Activated CD8-positive, alpha-beta T cell treated with anti-CD3 and anti-CD28 coated beads for 36 hours (primary cell): ENCODE measurements at places on chromosomes 6 and 20. TPM values are rescaled to one million over a fixed set of nuclear protein-coding genes. Genes with fewer than 3 reads are reported as not detected.
A peak's percentile ranks its signal among the peaks of the same experiment; 100 is the strongest.

Gene ANGPT4
- not detected for total RNA-seq

Gene OVOL2
- total RNA-seq = not detected

Gene HDAC2
- 91.7 TPM for total RNA-seq

Gene HEY2
- not detected for total RNA-seq

Gene TMEM242
- total RNA-seq = 8.0 TPM

GRCh38 chr6:49499126-49499525 lies 597 bp upstream of the GLYATL3 start:
- H3K36me3 ChIP-seq = no peaks in the 10 kb centered on the region
- no peak for DNase-seq
- H3K4me3 ChIP-seq = no peak overlapping the region
- H3K4me1 ChIP-seq = no peaks in the 10 kb centered on the region
- peaks cover 4% of the 10 kb centered on the region for H3K27me3 ChIP-seq
- no peak overlapping the region for H3K27ac ChIP-seq

- H3K4me3 ChIP-seq = no peak overlapping the region
- H3K36me3 ChIP-seq = peaks cover 3% of the 10 kb centered on the region
- H3K27me3 ChIP-seq = peaks cover 4% of the 10 kb centered on the region
- peaks cover 23% of the 10 kb centered on the region for H3K4me1 ChIP-seq
- DNase-seq = no peak
- no peak overlapping the region for H3K27ac ChIP-seq
Measured at GRCh38 chr6:163408352-163408991, 6.0 kb upstream of the QKI start.

GRCh38 chr20:53598140-53599043 lies 4.8 kb upstream of the ZNF217 start:
- H3K27ac ChIP-seq = peak overlapping the region; percentile 71
- H3K27me3 ChIP-seq = no peaks in the 10 kb centered on the region
- peaks cover 52% of the 10 kb centered on the region for H3K4me1 ChIP-seq
- peak; percentile 63 for DNase-seq

- peaks cover 32% of the 10 kb centered on the region for H3K27me3 ChIP-seq
- H3K36me3 ChIP-seq = no peaks in the 10 kb centered on the region
- peak overlapping the region; percentile 47 for H3K4me3 ChIP-seq
- peak; percentile 5 for DNase-seq
Measured at GRCh38 chr6:138691595-138692057, 81.9 kb upstream of the CCDC28A start.

DNA sequence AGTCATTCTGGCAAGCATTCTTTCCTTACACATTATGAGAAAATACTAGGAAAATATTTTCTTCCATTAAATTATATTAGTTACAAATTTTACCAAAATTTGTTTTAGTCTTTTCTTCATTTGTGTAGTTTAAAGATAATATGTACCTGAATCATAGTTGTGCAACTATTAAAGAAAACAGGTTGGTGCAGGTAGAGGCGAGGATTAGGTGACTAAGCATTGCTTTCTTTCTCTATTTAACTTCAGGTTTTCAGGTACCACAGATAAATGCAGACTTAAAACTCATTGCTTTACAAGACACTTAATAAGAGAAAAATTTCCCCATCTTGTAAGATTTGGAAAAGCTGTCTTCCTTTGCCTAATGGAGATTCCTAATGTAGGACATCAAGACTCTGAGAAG lies 1175.5 kb upstream of the ADGRB3 start:
- peaks cover 2% of the 10 kb centered on the region for H3K36me3 ChIP-seq
- H3K27ac ChIP-seq = no peak overlapping the region
- no peaks in the 10 kb centered on the region for H3K27me3 ChIP-seq
- no peak overlapping the region for H3K4me3 ChIP-seq
- no peak for DNase-seq

DNA sequence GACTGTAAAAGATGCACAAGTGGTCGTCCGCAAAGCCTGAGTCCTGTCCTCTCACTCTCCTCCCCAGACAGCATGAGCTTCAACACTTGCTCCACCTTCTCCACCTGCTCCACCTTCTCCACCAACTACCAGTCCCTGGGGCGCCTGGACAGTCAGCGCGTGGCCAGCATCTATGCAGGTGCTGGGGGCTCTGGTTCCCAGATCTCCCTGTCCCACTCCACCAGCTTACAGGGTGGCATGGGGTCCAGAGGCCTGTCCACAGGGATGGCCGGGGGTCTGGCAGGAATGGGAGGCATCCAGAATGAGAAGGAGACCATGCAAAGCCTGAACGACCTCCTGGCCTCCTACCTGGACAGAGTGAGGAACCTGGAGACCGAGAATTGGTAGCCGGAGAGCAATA lies 162.2 kb upstream of the NT5E start:
- no peak overlapping the region for H3K27ac ChIP-seq
- H3K4me1 ChIP-seq = no peaks in the 10 kb centered on the region
- no peaks in the 10 kb centered on the region for H3K36me3 ChIP-seq
- no peak overlapping the region for H3K4me3 ChIP-seq
- no peak for DNase-seq
- peaks cover 7% of the 10 kb centered on the region for H3K27me3 ChIP-seq

DNA sequence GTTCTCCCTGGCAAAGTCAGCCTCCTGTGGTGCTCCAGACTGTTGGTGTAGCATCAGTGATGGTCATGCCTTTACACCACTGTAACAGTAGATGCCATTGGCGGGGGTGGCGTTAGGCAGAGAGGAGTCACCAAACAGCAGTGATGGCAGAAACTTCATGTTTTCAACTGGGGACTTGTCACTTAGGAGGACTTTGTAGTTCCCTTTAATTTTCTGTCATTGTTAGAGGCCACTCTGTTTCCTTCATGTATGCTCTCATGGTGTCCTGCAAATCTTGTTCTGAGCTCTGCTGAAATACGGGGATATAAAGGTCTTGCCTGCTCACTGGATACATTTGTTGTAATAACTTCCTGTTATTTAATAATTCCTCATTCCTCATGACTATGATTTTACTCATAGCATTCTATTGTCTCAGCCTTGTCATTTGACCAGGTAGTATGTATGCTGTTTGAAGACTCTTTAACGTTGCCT lies 4.6 kb downstream of the MAP3K4 start:
- H3K27me3 ChIP-seq = no peaks in the 10 kb centered on the region
- DNase-seq = peak; percentile 7
- peaks cover 45% of the 10 kb centered on the region for H3K4me1 ChIP-seq
- H3K27ac ChIP-seq = no peak overlapping the region
- H3K36me3 ChIP-seq = peaks cover 9% of the 10 kb centered on the region

- no peak overlapping the region for H3K27ac ChIP-seq
- DNase-seq = no peak
- H3K4me1 ChIP-seq = no peaks in the 10 kb centered on the region
- no peaks in the 10 kb centered on the region for H3K36me3 ChIP-seq
Measured at GRCh38 chr6:1580109-1580508, 29.6 kb upstream of the FOXC1 start.

GRCh38 chr6:170134031-170134470 lies 156.8 kb downstream of the DLL1 start:
- no peak for DNase-seq
- no peaks in the 10 kb centered on the region for H3K36me3 ChIP-seq
- H3K4me1 ChIP-seq = no peaks in the 10 kb centered on the region

DNA sequence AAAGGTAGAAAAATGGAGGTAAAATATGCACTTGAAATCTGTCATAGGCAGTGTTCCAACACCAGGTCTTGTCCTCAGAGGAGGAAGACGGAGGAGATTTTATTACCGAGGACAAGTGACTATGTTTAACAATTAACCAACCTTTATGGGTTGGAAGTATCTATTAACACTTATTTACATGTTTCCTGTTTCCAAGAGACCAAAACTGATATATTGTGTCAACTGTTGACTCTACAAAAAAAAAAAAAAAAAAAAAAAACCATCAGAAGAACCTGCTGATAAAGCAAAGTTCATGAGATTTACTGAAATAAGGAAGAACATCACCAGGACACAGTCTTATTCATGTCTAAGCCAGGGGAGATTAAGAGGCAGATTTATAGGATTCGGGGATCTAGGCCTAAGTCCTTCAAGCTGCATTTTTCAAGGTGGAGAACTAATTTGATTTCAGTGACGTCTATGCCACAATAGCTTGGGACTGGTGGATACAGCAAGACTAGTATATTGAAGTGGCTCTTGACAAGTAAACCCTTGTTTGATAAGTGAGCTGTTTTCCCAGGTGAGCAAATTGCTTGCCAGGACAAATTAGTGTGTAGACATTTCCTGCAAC lies 126.6 kb upstream of the NAA20 start:
- no peak overlapping the region for H3K4me3 ChIP-seq
- H3K4me1 ChIP-seq = no peaks in the 10 kb centered on the region
- H3K27ac ChIP-seq = no peak overlapping the region
- H3K27me3 ChIP-seq = peaks cover 9% of the 10 kb centered on the region
